ENCODE measurements at places on chromosomes 13 and 19.
A peak's percentile ranks its signal among the peaks of the same experiment; 100 is the strongest.

DNA sequence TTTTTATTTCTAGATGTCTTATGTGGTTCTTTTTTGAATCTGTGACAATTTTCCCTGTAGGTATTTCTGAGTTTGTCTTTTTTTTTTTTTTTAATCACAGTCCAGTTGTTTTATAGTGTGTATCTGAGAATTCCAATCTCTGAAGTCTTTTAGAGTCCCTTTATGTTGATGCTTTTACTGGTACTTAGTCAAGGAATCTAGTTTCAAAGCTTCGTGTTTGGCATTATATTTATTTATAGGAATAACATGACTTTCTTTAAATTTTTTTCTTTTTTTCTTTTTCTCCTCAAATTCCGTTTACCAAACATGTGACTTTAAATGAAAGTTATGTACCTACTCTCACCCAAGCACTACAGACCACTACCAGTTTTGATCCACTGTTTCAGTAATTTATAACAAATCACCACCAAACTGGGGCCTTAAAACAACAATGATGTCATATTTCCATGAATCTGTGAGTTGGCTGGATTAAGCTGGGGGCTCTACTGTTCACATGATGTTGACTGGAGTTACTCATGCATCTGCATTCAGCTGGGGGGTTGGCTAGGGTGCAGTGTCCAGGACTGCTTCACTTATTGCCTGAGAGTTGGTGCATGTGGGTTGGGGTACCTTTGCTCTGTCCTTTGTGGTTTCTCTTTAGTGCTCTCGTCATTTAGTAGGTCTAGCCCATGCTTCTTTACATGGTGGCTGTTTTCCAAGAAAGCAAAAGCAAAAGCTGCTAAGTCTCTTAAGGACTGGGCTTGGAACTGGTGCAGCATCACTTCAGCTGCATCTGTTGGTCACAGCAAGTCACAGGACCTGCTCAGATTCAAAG, 22.3 kb downstream of the KCTD4 start:
- no peak for DNase-seq

GRCh38 chr19:51368366-51369282, at the start of gene CLDND2:
Gene CLDND2, minus strand, starts transcription at chr19:51369003. Its CDS starts 426 bp downstream, at chr19:51368577.
- DNase-seq, result peak; percentile 72

- no peak for DNase-seq
These were observed 329.6 kb downstream of the COG6 start for GRCh38 chr13:39985071-39985470.

GRCh38 chr13:60229708-60230272, 66.1 kb upstream of the DIAPH3 start:
- no peak for DNase-seq

DNA sequence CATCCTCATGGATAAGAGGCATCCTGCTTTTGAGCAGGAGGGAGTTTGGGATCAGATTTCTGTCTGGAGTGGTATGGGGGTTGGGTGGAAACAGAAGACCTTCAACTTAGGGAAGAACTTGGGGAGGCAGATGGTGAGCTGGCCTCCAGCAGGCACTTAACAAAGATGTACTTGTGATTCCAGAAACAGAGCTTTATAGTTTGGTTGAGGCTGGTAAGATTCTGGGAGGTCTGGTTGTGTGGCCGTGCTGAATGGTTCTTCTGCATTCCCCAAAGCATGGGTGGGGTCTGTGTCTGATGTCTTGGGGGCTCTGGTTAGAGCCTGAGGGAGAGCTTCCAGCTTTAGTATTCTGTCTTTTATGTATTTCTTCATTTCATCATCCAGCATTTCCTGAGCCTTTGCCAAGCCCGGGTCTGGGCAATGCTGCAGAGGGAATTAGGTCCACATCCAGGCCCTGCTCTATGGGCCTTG, 4.8 kb downstream of the MEGF8 start:
- no peak for DNase-seq

GRCh38 chr19:14407605-14408484, 11.3 kb downstream of the DDX39A start:
- DNase-seq, result no peak

DNA sequence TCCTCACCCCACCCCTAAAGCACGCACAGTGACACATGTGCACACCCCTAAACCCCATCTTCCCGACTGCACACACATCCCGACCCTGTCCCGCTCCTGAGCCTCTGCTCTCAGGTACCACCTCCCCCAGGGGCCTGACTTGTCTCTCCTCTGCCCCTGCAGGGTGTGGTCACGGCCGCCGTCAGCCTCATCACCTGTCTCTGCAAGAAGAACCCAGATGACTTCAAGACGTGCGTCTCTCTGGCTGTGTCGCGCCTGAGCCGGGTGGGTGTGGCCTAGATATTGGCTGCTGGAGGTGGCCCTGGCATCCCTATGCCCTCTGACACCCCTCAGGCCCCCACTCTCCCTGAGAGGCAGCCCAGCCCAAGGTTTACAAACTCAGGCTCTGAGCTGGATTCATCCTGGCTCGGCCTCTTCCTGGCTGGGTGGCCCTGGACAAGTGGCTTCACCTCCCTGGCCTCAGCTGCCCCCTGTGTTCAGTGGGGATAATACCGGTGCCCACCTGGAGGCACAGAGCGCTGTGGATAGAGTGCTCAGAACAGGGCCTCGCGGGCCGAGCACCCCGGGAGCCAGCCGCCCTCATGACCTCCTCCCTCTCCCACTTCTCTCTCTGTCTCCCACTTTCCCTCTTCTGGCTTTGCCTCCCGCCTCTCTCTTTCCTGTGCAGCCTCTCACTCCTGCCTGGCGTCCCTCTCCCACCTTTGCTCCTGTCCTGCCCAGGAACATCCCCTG, 20.1 kb downstream of the FUZ start:
- DNase-seq, result no peak

DNA sequence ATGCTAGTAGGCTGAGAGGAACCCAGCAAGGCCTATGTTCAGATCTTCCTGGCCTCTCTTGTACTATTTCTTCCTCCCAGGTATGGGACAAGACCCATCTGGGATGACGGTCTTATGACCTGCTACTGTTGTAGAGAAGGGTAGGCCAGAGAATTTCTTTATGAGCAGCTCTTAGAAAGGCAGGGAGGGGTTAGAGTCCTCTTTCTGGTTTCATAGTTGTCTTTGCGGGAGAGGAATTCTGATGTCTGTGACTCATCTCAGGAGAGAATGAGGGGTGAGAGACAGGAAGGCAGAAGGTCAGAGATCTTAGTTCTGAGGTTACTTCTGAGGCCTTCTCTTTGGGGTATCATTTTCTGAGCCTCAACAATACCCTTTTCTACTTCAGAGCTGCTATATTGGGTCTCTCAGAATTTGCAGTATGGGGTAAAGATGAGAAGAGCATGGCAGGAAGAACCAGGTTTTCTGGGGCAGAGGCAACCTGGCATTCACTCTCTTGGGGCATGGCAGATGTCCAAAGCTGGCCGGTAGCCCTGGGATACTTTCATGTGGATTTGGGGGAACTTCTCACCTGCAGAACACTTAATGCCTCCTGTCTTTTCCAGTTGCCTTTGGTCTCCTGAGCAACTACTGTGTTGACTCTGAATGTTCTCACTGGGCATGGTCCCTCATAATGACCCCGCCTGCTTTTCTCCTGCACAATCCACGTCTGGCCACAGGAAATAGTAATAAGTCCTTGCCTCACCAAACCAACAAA, 154.4 kb downstream of the GGACT start:
- DNase-seq, result no peak

DNA sequence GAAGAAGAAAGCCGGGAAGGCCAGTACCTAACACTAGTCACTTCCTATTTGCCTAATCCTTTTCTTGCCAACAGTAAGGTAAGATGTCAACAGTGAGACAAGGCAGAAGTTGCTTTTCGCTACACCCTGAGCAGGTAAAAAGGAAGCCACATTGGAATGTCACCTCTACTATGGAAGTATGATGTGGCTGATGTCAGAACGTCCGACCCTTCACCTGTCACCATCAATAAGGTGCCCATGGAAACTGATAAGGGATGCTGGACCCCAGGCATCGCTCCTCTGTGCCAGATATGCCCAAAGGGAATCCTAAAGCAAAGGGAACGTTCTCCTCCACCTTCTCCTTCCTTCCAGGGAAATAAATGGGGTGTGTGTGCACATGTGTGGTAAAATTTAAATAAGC, 34.3 kb downstream of the COL4A1 start:
- peak; percentile 47 for DNase-seq

- no peak for DNase-seq
These were observed 4.2 kb downstream of the CCDC8 start for GRCh38 chr19:46409191-46409590.

- DNase-seq, result no peak
These were observed 42.0 kb downstream of the CAPN12 start for GRCh38 chr19:38702278-38702677.

DNA sequence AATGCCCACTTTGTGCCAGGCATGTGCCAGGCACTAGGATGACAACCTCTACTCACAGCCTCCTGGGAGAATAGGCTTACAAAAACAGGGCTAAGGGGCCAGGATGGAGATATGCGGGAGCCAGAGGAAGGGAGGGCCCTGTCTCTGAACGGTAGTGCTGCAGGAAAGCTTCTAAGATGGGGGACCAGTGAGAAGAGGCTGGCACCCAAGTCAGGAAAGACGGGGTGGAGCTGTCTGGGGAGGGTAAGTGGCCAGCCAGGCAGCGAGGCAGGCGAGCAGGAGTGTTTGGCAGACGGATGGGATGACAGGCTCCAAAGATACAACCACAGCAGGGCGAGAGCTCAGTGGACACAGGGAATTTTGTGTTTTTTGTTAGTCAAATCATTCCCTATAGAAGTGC, 44.7 kb upstream of the GPI start:
- DNase-seq, result no peak

GRCh38 chr13:75425216-75426009, 56.6 kb downstream of the TBC1D4 start:
- no peak for DNase-seq

GRCh38 chr13:27667946-27668345, 46.3 kb downstream of the POLR1D start:
- DNase-seq, result no peak

DNA sequence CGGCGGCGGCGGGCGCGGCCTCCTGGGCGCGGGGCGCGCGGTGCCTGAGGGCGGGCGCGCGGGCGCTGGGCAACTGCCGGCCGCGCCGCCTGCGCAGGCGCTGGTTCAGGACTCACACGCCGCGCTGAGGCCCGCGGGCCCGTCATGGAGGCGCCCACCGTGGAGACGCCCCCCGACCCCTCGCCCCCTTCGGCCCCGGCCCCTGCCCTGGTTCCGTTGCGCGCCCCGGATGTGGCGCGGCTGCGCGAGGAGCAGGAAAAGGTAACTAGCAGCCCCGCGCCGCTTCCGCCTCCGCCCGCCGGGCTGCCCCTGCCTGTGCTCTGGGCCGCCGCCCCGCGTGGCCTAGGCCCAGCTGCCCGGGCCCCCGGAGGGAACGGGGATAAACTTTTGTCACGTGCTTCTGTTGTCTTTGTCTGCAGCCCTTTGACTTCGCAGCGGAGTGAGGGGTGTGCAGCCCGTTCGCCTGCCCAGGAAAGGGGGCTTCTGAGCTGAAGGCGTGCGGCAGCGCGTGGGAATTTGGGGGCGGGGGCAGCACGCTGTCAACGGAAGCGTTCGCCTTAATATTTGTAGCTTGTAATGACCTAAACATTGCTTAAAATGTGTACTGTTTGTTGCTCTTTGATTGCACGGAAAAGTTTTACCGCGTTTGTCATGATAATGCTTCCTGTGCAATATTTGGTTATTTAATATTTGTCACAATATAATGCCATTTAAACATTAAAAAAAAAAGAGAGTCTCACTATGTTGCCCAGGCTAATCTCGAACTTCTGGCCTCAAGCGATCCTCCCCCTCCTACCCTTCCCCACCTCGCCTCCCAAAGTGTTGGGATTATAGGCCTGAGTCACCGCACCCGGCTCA, 594 bp downstream of the URI1 start:
- DNase-seq, result peak; percentile 85

DNA sequence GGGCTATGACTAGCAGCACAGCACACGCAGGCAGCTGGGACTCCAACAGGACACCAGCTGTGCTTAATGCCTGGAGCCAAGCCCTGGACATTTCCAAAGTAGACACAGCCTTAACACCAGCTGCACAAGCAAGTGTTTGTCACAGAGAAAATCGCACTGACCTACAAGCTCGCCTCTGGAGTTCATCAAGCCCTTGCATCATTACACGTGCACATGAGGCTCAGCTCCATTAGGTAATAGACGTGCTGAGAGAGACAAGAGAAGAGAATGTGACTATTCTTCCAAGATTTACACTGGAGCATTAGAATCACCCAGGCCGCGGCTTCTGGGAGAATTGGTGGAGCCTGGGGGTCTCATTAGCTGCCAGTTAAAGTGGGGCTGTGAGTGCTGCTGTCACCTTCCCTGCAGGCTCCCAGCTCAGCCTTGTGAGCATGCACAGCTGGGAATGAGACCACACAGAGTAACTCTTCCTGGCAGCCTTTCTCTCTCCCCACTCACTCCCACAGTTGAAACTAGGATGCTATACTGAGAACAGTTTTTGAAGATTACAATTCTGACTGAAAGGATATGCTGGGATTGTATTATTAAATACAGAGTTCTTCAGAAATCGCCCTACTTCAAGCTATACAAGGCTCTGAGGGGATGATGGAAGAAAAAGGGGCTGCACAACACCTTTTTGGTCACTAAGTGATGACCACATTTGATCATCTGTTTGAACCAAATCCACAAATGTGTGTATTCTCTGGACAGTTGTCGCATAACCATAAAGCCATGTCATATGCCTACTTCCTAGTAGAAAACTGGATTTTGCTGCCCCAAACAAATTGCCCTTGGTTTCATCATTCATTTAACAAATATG, 10.5 kb downstream of the STOML3 start:
- DNase-seq, result no peak

- DNase-seq, result no peak
These were observed 572.5 kb downstream of the LIG4 start for GRCh38 chr13:107642831-107643230.

GRCh38 chr19:49904136-49904535, 7.4 kb upstream of the IL4I1 start:
- DNase-seq, result no peak

- DNase-seq, result no peak
These were observed 3.8 kb downstream of the LILRA4 start for GRCh38 chr19:54335164-54335563.

GRCh38 chr19:2003874-2004273, 11.6 kb downstream of the BTBD2 start:
- no peak for DNase-seq

DNA sequence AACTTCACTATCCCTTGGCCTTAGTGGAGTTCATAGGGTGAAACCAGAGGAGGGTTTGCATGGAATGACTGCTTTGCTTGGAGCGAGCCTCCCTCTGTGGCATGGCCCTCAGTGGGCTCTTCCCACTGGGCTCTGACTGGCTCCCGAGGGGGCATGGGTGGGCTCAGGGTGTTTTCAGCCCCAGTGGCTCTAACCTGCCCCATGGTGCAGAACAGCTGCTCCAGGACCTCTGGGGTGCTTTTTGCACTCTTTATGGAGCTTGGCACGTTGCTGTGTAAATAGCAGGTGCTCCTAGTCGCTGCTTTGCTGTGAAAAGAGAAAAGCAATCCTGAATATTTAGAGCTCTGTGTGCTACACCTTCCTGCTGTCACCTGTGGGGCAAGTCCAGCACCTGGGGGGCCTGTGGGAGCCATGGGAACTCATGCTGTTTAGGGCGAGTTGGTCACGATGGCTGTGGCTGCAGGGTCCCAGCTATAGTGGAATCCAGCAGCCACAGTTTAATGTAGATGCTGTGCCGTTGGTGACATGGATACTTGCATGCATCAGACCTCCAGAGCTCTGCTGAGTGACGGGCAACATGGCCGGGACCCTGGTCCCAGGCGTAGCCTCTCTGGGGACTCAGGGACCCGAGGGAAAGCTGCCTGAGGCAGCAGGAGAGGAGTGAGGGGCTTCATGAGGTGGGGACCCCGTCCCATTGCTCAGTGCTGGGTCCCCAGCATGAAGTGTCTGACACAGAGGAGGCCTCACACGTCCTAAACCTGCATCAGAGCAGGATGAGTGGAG, 14.3 kb upstream of the MCF2L start:
- DNase-seq, result peak; percentile 54
